Fibroblast of lung (primary cell): ENCODE measurements at places on chromosomes 16 and 17. TPM values are rescaled to one million over a fixed set of nuclear protein-coding genes. Genes with fewer than 3 reads are reported as not detected.

Gene CTRB2
- total RNA-seq = not detected in 2 replicates

Gene OR1F1
- not detected in 2 replicates for total RNA-seq

Gene ABCA8
- total RNA-seq = 42.6 and 47.2 TPM in 2 replicates

Gene TMEM204
- 10.3 and 12.4 TPM in 2 replicates for total RNA-seq

Gene MYH2
- not detected in 2 replicates for total RNA-seq

DNA sequence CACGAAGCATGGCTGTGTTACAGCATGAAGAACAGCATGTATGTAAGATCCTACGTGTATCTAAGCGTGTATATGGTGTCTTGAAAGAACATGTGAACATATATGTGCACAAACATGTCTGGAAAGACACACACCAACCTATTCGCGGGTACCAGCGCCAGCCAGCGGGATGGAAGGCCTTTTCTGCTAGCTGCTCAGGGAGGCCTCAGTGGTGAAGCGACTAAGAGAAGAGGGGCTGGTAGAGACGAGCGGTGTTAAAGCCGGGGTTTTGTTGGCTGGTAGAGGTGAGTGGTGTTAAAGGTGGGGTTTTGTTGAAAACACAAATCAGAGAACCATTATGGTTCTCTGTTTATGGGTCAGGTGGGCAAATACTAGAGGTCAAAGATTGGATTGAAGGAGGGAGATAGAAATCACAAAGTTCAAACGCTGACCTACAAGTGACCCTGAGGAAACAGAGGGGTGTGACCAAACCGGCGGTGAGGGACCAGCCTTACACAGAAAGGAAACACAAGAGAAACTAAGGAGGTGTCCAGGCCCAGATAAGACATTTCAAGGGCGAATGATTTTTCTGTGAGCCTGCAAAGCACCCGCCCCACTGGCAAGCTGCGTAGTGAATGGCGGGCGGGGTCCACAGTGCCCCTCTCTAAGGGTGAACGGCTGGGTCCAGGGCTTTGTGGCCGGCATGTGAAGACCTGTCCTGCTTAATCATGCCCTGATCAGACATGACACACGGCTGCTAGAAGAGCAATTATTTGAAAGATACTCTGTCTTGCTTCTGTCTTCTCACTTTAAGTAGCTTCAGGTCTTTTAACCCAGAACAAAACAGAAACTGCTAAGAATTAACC, 8.1 kb downstream of the ZCCHC14 start:
- no peak for DNase-seq

- peak; percentile 20 for DNase-seq
Measured at GRCh38 chr17:80482555-80483308, 6.3 kb upstream of the NPTX1 start.

- no peak for DNase-seq
Measured at GRCh38 chr16:11543661-11544393, 42.9 kb downstream of the LITAF start.

DNA sequence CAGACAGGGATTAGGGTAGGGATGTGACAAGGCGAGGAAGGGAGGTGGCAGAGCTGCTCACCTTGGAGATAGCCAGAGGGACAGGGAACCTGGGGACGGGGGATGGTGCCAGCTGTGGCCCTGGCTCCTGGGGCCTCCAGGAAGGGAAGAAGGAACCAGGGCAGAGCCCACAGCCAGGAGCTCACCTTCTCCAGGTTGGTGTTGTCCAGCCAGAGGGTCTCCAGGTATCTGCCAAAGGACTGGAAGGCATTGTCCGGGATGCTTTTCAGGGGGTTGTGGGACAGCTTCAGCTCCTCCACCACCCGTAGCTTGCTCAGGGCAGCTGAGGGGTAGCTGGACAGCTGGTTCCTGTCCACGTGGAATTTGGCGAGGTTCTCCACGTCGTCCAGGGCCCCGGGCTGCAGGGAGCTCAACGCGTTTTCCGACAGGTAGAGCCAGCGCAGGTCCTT, 801 bp downstream of the CHAD start:
- no peak for DNase-seq

GRCh38 chr17:31560616-31561235, 169.3 kb downstream of the RAB11FIP4 start:
- DNase-seq = no peak

- no peak for DNase-seq
Measured at GRCh38 chr16:62475573-62475972, 439.3 kb upstream of the CDH8 start.

- DNase-seq = no peak
Measured at GRCh38 chr16:9521749-9522370, 430.4 kb downstream of the HAPSTR1 start.

DNA sequence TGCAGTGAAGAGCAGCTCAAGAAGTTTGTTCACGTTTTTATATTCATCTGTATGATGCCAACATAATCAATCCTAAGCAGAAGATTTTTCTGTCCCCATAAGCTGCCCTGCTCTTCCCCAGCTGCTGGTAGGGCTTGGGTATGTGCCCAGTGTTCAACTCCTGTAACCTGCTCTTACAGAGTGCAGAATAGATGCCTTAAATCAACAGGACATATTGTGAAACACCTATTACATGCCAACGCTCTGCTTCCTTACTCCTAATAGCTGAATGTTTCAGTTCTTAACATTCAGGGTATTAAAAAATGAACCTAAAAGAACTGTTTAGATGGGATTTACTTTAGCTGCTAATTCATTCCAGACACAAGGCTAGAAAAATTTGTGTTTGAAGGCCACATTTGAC, 190.9 kb downstream of the HS3ST3A1 start:
- peak; percentile 75 for DNase-seq

- no peak for DNase-seq
Measured at GRCh38 chr17:67212231-67212630, 32.8 kb downstream of the HELZ start.

- no peak for DNase-seq
Measured at GRCh38 chr16:87600246-87600645, 2.1 kb upstream of the JPH3 start.

GRCh38 chr16:56679818-56680217, 2.5 kb upstream of the MT1X start:
- DNase-seq = no peak
